ENCODE measurements at places on chromosomes 7 and 10.

DNA sequence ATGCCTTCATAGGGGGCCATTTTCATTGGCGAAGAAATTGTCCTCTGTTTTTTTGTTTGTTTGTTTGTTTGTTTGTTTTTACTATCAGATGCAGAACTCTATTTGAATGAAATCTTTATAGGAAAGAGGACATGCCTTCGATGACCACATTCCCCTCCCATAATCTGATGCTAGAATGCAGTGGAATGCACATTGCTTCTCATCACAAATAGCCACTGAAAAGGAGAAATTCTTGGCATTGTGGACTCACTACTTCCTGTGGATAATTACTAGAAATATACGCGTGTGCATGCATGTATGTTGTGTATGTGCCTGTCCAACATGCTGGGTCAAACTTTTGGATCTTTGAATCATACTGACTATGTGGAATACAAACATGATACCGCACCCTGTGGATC is 70.5 kb upstream of the SFMBT2 start:
- DNase-seq = no peak

GRCh38 chr7:135100856-135101255 is 47.0 kb upstream of the TMEM140 start:
- DNase-seq = no peak

DNA sequence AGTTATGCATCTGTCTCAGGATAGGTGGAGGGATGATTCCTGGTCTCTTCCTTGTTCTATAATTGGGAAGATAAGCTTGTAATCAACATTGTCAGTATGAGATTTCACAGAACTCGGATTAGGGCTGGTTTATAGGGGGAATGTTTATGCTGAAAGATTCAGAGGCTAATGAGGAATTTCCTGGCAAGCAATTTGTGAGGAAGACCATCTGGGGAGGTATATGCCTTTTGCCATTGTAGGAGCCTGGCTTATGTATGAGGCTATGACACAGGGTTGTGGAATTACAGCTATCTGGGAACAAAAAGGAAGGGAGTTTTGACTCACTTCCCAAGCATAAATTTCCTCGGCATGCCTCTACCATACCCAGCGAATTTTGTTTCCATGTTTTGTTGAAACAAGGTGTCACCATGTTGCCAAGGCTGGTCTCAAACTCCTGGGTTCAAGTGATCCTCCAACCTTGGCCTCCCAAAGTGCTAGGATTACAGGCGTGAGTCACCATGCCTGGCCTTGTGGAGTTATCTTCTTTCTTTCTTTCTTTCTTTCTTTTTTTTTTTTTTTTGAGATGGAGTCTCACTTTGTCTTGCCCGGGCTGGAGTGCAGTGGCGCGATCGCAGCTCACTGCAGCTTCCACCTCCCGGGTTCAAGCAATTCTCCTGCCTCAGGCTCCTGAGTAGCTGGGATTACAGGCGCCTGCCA is 1.6 kb upstream of the COPS6 start:
- no peak for DNase-seq

DNA sequence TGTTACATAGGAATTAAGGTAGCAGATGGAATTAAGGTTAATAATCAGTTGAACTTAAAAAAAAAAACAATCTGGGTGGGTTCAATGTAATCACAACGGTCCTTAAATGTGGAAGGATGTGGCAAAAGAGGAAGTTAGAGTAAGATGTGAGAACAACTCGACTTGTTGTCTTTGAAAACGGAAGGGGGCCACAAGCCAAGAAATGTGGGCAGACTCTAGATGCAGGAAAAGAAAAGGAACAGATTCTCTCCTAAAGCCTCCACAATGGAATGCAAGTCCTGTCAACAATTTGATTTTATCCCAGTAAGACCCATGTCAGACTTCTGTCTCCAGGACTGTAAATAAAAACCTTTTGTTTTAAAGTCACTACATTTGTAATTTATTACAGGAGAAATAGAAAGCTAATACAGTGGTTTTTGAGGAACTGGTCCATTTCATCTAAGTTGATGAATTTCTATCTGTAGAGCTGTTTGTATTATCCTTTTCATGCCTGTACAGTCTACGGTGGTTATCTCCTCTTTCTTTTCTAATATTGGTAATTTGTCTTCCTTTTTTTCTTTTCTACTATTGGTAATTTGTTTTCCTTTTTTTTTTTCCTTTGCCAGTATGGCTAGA is 8.6 kb downstream of the MCMBP start:
- DNase-seq = no peak

GRCh38 chr10:27190508-27190907 is 35.4 kb downstream of the MASTL start:
- no peak for DNase-seq

GRCh38 chr10:4685904-4686643 is 139.9 kb upstream of the AKR1E2 start:
- DNase-seq = no peak

DNA sequence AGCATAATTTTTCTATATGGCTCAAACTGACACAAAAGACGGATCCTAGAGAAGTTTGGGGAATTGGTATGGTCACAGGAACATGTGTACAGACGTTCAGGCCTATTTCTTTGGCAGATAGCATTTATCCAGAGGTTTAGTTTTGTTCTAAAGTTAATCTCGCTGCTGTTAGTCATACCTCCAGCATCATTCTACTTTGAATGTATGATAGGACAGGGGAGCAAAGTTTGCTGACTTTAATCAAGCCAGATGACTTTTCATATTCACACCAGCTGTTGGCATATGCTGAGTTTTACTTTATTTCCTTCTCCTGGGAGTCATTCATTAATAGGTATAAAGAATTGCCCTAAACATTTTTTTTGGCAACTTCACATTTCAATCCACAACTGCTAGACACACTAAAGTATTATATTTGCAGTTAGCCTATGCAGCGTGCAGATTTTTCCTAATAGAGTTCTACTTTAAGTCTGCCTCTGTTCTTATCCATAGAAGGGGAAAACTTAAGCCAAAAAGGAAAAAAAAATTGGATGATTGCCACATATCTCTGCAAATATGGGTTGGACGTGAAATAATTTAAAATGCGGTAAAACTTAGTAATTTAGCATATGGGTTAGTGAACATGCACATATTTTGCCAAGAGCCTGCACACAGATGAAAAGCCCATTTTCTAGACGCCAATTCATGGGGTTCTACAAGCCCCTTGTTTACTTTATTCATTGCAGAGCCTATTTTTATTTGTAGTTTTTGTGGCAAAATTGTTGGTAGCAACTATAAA is 213.1 kb downstream of the C7orf25 start:
- no peak for DNase-seq

- DNase-seq = no peak
These were observed 70.6 kb downstream of the NEURL1 start for GRCh38 chr10:103564116-103564501.

- no peak for DNase-seq
These were observed 14.2 kb downstream of the ENTPD7 start for GRCh38 chr10:99673492-99673891.

DNA sequence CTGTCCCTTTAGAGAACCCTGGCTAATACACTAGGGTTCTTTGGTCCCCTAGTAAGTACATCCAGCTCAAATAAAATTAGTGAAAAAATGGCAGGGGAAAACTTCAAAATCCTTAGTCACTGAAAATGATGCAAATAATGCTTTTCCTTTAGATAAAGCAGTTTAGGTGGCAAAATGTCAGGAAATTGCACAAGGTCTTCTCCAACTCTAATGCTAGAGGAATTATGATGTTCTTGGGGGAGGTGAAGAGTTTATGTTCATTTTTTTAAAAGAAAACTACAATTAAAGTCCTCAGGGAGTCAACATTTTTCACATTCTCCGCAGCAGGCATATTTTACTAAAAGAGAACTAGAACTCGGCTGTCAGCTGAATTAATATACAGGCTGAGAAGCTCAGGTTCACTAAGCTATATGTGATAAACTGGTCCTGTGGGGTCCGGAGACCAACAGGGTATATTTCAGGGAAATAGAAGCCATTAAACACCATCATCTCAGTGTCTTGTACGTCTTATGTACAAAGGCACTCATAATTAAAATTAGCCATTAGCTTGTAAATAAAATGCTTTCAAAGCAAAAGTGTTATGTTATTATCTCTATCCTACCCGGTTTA is 1164.7 kb upstream of the AUTS2 start:
- DNase-seq = no peak
